Osteocyte (in vitro differentiated cells): ENCODE measurements at places on chromosomes 1 and 21. TPM values are rescaled to one million over a fixed set of nuclear protein-coding genes. Genes with fewer than 3 reads are reported as not detected.

TBX19 gene
- total RNA-seq, result 2.5 and 3.5 TPM in 2 replicates

ADGRB2 gene
- 8.2 and 8.4 TPM in 2 replicates for total RNA-seq

RBP7 gene
- total RNA-seq, result not detected in 2 replicates

NID1 gene
- 142 and 149 TPM in 2 replicates for total RNA-seq

ZNF648 gene
- not detected in 2 replicates for total RNA-seq
